Stimulated activated CD4-positive, alpha-beta T cell treated with anti-CD3 and anti-CD28 coated beads, Interleukin-1b, Interleukin-23, amount 100 ng/mL, for 48 hours (primary cell): ENCODE measurements at places on chromosomes 6 and 20.

DNA sequence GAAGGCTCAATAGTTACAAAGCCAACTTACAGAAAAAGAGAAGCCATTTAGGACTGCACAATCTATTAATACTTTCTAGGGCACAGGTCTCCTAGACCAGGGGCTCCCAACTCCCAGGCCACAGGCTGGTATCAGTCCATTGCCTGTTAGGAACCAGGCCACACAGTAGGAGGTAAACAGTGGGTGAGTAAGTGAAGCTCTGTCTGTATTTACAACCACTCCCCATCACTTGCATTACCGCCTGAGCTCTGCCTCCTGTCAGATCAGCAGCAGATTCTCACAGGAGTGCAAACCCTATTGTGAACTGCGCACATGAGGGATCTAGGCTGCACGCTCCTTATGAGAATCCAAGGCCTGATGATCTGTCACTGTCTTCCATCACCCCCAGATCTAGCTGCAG is 22.5 kb downstream of the TRAF3IP2 start:
- DNase-seq: no peak

GRCh38 chr20:4667371-4667773 is 54.3 kb upstream of the PRND start:
- no peak for DNase-seq

GRCh38 chr6:169918239-169918953 is 167.0 kb downstream of the ERMARD start:
- no peak for DNase-seq

GRCh38 chr20:58378704-58379103 is 10.3 kb upstream of the VAPB start:
- no peak for DNase-seq

DNA sequence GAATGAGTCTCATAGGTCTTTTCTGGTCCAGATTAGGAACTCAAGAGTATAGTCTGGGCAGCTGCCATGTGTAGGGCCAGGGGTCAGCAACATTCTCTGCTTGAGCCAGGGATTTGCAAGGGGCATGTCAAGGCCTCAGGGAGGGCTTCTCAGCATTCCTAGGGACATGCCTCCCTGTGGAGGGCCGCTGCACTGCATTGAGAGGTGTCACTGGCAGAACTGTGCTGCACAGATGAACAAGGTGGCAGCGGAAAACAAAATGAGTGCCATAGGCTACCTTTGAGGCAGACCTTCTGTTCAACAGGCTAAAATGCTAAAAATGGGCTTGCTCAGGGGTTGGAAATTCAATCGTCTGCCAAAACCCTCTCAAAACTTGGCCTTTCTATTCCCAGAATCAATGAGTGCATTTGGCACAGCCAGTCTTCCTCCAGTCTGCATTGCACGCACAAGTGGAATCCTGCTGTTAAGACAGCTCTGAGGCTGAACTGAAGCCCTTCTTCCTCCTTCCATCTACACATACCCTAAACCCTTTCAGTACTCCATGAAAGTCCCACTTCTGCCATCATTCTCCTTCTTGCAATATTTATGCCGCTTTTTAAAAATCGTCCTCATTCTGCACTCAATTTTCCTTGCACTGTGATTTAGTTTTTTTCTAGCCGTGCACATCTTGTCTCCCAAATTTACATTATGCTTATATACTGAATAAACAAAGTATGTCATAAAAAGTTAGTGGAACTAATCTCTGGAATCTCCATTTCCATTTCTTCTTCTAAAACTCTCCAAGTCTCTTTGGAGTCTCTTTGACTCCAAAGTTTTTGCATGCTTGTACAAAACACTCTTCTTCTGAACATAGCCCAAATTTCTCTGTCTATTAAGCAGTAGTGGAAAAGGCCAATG is 51.7 kb downstream of the SLC26A8 start:
- no peak for DNase-seq

GRCh38 chr6:80235647-80236046 is 129.2 kb downstream of the BCKDHB start:
- no peak for DNase-seq

- DNase-seq: no peak
Measured at GRCh38 chr6:82607998-82608725, 244.5 kb downstream of the TPBG start.

DNA sequence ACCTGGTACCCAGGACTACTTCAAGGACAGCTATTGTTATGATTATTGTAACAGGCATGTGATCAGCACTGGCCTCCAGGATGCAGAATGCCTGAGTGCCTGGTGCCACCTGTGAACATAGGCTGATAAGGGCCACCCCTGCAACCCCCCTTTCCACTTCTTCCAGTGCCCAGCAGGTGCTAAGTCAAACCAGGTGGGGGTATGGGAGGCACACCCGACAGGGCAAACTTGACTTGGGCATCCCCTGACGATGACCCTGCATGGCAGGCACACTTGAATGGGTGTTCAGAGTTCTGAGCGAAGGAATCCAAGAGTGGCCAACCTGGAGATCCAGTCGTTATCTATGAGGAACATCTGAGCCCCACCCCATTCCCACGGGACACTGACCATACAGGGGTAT is 3.4 kb downstream of the ADA start:
- no peak for DNase-seq
